ENCODE measurements at places on chromosomes 3 and 15.
A peak's percentile ranks its signal among the peaks of the same experiment; 100 is the strongest.

DNA sequence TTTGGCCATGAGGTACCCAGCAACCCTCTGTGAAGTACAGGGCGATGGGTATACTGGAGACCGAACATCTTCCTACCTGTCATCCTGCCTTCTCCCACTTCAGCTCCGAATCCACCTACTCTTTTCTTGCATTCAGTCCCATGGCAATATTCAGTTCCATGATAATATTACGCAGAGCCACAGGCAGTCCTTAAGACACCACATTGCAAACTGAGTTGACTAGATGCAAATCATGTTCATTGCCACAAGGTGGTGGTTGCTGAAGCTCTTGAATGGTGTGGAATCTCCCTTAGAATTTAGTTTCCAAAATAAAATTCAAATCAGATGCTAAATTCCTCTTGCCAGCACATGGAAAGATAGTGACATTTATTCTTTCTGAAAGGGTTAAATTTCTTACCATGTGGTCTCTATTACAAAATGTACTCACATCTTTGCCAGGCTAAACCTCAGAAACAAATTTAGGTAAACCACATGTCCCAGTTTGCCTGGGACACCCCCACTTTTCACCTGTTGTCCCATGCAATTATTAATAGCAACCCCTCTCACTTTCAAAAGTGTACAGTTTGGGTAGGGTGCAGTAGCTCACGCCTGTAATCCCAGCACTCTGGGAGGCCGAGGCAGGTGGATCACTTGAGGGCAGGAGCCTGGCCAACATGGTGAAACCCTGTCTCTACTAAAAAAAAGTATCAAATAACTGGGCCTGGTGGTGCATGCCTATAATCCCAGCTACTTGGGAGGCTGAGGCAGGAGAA, 1.7 kb upstream of the NME9 start:
- DNase-seq, result peak; percentile 44

DNA sequence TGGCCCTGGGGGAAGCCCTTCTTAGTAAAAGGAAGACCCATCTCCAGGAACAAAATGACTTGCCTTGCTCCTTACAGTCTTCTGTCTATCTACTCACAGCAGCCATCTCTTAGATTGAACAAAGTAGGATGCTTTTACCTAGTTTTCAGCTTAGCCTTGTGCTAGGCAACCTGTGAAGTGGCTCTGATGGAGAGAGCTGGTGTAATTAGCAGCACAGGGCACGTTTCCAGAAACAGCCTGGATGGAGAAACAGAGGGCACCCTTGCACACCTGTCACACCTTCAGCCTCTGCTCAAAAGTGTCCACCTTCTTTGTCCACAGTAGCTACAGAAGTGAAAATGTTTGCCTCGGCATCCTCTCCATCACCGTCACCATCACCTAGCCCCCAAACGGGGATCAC, 292.9 kb downstream of the RORA start:
- DNase-seq, result no peak

DNA sequence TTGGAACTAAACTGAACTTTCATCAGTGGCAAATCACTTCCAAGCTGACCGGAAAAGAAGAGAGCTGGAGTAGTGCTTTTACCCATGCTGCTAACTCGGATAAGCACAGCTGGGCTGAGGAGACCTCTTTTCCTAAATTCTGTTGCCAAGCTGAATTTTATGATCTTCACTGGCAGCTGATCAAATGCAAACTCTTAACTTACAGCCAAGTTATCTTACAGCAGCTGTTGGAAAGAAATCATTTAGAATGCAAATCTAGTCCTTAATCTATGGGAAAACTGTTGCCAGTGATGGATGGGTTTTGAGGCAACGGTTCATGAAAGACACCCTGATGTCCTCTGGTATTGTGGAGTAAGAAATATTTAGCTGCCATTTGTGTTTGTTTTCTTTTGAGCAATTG, 216.5 kb downstream of the ZNF385D start:
- DNase-seq, result no peak

GRCh38 chr3:14520967-14521366, 19.2 kb downstream of the GRIP2 start:
- no peak for DNase-seq

DNA sequence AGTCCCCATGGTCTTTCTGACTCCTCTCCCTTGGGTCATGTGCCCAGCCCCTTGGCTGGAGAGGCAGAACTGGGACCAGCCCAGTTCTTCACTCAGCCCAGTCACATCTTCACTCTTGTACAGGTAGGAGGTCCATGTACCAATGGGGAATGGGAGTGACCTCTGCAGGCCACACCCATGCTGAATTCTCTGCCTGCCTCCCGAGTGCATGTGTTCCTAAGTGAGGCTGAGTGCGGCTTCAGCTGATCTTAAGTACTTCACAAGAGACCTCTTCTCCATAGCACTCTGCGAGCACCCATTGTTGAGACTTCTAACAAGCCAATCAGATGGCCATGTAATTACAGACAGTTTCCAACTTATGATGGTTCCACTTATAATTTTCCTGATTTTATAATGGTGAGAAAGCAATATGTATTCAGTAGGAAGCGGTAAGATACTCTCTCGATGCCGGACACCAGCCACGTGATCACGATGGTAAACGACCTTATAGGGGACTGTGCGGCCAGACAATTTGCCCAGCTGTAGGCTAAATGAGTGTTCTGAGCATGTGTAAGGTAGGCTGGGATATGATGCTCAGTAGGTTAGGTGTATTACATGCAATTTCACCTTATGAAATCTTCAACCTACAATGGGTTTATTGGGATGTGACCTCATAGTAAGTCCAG, 112.1 kb downstream of the KLF13 start:
- DNase-seq, result no peak

DNA sequence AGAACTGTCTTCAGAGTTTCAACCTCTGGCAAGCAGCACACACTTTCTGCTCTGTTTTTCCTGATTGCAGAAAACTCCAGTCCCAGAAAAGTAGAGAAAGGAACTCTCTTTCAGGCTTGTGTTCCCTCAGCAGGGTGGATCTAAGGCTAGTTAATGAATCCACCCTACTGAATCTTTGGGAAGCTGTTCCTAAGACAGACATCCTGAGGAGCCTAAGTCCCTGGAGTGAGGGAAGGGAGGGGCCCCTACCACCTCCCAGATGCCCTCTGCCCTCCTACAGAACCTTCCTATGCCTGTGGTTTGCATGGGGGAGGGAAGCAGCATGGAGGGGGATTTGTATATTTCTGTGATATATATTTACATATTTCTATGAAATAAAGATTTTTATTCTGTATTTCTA, 124.4 kb downstream of the ANO10 start:
- DNase-seq, result no peak

- no peak for DNase-seq
Observed at GRCh38 chr3:59555593-59556315, 505.9 kb upstream of the CFAP20DC start.

- DNase-seq, result no peak
Observed at GRCh38 chr3:140715035-140715434, 37.2 kb downstream of the TRIM42 start.

DNA sequence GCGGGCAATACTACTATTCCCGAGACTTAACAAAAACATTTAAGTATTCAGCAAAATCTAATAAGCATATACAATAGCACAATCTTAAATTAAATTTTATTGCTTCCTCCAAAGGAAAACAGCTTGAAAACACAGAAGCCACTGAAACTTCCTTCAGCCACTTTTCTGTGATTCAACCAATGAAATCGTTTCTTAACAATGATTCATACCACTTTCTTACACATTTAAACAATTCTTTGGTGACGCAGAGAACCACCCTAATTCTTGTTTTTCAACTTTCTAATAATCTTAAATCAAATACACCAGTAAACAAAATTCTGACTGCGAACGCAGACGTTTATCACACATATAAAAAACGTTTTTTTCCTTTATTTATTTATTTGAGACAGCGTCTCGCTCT, 4.1 kb downstream of the TJP1 start:
- no peak for DNase-seq

DNA sequence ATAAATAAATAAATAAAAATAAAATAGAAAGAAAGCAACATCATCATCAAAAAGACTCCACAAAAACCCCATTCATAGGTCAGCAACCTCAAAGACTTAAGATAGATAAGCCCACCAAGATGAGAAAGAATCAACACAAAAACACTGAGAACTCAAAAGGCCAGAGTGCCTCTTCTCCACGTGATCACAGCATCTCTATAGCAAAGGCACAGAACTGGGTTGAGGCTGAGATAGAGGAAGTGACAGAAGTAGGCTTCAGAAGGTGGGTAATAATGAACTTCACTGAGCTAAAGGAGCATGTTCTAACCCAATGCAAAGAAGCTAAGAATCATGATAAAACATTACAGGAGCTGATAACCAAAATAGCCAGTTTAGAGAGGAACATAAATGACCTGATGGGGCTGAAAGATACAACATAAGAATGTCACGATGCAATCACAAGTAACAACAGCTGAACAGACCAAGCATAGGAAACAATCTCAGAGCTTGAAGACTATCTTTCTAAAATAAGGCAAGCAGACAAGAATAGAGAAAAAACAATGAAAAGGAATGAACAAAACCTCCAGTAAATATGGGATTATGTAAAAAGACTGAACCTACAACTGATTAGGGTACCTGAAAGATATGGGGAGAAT, 26.4 kb downstream of the GNB5 start:
- DNase-seq, result no peak

DNA sequence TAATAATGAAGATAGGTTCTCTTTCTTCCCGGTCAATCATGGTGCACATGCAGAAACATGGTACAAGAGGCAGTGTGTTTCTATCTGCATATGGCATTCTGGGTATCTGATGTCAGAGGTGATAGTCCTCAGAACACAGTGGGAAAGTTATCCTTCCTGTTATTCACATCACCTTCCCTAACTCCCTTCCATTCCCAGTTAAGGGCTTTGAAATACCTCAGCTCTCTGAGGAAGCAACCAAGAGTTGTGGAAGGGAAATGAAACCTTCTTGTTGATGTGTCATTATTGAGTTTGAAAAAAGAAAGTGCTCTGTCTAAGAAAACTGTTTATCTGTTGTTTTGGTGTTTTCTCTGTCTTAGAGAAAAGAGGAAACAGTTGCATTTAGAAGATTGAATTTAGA, 21.9 kb upstream of the P2RY13 start:
- no peak for DNase-seq

DNA sequence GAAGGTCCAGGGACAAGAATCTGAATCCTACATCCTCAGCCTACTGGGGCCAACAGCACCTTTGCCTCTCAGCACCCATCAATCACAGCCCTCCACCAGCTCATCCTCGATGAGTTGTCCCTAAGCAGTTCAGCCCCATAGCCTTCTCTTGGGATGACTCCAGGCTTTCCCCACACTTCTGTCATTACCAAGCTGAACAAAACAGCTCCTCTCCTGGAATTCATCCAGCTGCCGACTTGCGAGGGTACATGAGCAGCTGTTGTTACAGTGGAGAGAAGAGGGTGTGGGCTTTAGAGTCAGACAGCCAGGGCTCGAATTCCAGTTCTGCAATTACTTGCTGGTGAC, 69.0 kb upstream of the THBS1 start:
- no peak for DNase-seq

GRCh38 chr3:59609657-59610348, 560.0 kb upstream of the CFAP20DC start:
- no peak for DNase-seq

GRCh38 chr3:71415681-71416122, 167.8 kb downstream of the FOXP1 start:
- DNase-seq, result no peak

DNA sequence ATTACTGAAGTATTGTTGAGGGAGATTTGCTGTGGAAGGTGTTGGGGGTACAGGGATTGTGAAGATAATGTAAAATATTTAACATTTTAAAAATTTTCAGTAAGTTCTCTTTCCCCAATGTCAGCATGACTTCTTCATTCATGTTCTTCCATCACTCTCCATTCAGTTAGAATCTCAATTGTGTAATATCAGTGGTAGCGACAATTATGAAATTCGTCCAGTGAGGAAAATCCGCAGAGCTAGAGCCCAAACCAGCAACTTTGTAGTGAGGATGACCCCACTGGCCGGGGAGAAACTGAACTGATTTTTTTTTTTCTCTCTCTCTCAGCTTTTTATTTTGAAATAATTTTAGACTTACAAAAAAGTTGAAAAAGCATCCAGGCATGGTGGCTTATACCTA, 171.7 kb downstream of the PGPEP1L start:
- DNase-seq, result no peak
